ENCODE measurements at places on chromosomes 2 and 18.

- DNase-seq: no peak
Observed at GRCh38 chr2:1601471-1602277, 142.6 kb downstream of the PXDN start.

- no peak for DNase-seq
Observed at GRCh38 chr2:229170171-229170570, 100.9 kb downstream of the PID1 start.

DNA sequence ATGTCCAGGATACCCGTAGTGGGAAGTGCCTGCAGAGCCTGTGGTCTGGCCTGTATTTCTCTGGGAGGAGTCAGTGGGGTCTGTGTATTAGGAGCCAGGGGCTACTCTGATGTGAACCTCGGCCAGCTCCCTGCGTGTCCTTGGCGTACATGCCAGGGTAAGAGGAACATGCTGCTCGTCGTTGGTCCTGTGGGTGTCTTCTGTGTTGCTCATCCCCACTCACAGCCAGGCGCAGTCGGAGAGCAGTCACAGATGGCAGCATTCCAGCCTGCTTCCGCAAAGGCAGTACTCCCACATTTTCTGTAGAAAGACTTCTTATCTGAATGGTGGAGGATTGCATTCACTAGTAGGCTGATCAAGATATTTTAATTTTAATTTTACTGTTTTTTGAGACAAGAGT lies 84.9 kb downstream of the DGKD start:
- DNase-seq: no peak

- DNase-seq: no peak
Observed at GRCh38 chr2:233961905-233962304, 44.7 kb downstream of the TRPM8 start.

- DNase-seq: no peak
Observed at GRCh38 chr18:47873625-47874024, 56.8 kb downstream of the SMAD2 start.

DNA sequence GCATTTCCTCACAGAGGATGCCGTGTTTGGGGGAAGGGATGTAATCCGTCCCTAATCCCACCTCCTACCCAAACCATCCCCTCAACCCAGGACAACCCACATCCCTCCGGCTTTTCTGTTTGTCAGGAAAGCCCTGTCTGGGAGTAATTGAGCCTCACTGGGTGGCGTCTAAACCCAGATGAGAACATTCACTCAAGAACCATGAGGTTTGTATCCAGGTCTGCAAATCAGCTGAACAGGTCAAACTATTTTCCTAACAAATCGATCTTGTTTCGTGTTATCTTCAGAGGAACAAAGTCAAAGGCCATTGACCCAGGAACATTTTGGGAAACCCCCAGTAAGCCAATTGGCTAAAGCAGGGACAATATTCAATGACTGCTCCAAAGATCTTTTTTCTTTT lies 25.7 kb downstream of the CYP27C1 start:
- no peak for DNase-seq

- DNase-seq: no peak
Observed at GRCh38 chr2:226137201-226137811, 662.3 kb downstream of the IRS1 start.

DNA sequence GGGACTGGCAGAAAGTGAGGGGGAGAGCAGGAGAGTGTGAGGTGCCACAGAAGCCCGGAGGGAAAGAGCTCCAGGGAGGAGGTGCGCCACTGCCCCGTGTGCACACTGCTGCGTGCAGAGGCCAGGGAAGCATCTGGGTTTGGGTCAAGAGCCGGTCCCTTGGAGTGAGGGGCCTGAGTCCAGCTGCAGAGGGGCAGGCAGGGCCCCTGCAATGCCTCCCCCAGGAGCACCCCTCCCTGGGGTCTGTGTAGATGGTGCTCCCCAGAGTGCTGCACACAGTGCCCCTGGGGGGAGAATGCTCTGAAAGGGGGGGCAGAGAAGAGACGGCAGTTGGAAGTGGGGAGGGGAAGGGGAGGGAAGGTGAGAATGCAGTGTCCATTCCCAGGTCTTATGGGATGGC lies 3.7 kb upstream of the LIMS2 start:
- no peak for DNase-seq

GRCh38 chr2:40357667-40358066 lies 94.2 kb downstream of the SLC8A1 start:
- DNase-seq: no peak

DNA sequence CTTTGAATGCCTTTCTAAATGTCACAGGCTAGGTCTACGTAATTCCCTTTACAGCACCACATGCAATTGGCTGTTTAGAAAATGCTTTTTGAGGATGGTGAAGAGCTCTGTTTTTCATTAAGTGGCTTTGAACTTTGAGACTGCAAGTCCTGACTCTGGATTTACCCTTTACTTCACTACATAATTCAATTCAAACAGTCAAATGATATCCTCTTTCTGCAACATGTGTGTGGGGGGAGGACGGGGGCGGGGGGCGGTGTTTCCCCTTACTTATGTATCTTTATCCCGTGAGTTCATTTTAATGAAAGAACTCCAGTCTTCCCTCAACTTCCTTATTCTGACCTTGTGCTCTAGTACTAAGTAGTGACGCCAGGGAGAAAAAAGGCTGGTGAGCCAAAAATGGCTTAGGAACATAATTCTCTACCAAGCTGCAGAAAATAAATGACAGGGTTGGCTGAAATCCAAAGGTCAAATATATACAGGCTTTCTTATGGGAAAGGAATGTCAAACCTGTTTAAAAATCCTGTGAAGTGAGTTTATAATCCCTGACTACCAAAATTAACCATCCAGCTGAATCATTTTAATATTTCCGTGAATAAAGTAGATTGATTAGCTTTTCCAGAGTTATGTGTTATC lies 119.6 kb downstream of the SLC8A1 start:
- no peak for DNase-seq

DNA sequence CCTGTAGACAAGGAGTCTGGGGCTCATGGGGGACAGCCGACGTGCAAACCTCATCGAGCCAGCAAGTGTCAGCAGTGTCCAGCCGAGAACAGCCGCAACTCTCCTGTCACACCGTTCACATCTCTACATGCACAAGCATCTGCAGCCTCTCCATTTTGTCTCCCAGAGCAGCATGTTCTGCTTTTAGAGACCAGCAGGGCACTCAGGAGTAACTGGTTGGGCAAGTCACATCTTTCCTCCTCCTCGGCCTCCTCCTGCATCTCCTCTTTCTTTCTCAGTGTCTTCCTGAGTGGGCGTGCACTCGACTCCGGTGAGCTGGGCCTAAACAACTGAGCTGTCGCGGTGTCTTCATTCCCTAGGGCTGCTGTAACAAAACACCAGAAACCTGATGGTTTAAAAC lies 249.9 kb downstream of the SH3BP4 start:
- DNase-seq: no peak

DNA sequence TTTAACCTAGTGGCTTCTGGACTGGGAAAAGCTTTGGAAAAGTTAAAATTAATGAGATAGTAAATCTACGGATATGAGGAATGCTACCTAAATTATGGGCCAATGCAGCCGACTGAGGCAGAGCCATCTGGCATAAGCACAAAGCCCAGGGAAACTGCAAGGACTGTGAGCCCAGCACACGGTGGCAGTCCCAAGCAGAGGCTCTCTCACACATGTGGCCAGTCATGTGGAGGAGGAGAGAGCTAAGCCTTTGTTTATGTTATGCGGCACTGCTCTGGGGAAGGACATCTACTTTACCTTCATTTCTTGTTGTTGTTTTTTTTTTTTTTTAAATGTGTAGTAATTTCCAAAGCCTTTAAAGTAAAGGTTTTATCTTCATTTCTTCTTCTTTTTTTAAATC lies 267.0 kb downstream of the STK39 start:
- no peak for DNase-seq

GRCh38 chr2:70684846-70685622 lies 83.0 kb downstream of the ADD2 start:
- peak; percentile 50 for DNase-seq

DNA sequence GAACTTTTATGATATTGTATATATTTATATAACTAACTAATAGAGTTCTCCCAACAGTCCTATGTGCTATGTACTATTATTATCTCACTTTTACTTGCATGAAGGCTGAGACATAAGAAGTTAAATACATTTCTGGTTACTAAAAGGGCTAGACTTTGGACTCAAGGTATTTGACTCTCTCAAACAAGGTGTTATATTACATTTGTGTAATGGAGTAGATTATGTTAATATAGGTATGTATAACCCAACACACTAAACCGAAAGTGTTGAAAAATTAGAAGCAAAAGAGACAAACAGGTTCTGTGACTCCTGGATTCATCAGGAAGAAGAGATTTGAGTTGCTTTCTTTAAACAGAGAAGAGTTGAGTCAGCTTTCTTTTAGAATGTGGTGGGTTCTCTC lies 733.6 kb upstream of the ZEB2 start:
- DNase-seq: no peak

DNA sequence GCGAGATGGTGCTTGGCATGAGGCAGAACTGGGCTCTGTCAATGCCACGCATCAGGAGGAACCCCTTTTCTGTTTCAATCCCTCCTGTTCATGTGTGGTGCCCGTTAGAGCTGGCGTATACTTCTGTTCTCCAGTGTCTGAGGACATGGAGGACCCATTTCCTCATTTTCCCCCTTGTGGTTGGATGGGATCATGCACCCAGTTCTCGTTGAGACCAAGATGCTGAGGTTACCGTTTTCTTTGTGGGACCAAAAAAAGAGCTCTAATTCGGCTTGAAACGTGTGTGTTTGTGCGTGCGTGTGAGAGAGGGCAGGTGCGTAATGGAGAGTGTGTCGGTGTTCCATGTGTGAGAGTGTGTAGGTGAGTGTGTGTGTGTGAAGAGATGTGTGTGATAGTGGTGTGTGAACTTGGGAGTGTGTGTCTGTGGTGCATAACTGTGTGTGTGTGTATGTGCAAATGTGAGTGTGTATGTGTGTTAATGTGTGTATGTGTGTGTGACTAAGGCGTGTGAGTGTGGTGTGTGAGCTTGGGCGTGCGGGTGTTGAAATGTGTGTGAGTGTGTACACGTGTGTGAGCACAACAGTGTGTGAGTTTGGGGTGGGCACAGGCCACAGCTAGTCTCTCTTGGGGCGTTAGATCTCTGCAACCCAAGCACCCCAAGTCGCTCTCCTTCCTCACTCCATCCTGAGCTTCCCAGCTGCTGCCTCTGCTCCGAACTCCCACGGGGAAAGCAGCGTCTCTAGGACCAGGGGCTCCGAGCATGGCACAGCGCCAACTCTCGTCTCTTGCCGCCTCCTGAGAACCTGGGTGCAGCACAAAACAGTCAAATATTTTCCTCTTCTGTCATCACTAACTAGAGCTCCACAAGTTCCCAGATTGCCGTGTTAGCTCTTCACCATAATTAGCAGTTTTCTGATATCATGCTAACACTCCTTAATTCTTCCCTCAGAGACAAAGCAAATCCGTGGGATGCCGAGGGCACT lies 75.8 kb downstream of the LONRF2 start:
- DNase-seq: no peak

DNA sequence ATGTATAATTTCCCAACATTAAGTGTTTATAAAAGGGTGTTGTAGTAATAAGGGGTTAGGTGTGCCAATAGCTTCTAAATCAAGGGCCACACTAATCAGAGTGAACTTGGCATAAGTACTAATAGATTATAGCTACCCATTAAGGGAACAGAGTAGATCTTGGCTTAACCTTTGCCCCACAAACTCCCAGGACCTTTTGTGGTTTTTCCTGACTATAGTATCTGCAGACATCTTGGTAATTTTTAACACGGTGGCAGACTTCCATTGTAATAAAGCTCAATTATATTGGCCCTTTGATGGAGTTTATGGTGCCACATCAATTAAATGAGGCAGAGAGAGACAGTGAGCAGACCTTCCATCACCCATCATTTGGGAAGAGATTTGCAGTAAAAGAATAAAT lies 358.5 kb upstream of the HNRNPA3 start:
- DNase-seq: peak; percentile 53
